ENCODE measurements at places on chromosomes 2 and 18.

GRCh38 chr2:37892436-37893114 is 32.5 kb upstream of the RMDN2 start:
- DNase-seq: no peak

- no peak for DNase-seq
Observed at GRCh38 chr2:3644246-3644525, 13.8 kb upstream of the ALLC start.

DNA sequence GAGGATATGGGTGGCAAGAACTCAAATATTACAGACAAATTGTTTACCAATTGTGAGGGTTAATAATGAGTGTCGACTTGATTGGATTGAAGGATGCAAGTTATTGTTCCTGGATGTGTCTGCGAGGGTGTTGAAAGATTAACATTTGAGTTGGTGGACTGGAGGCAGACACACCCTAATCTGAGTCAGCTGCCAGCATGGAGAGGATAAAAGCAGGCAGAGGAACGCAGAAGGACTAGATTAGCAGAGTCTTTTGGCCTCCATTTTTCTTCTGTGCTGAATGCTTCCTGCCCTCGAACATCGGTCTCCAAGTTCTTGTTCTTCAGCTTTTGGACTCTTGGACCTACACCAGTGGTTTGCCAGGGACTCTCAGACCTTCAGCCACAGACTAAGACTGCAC is 1503.7 kb downstream of the LRP1B start:
- DNase-seq: no peak

DNA sequence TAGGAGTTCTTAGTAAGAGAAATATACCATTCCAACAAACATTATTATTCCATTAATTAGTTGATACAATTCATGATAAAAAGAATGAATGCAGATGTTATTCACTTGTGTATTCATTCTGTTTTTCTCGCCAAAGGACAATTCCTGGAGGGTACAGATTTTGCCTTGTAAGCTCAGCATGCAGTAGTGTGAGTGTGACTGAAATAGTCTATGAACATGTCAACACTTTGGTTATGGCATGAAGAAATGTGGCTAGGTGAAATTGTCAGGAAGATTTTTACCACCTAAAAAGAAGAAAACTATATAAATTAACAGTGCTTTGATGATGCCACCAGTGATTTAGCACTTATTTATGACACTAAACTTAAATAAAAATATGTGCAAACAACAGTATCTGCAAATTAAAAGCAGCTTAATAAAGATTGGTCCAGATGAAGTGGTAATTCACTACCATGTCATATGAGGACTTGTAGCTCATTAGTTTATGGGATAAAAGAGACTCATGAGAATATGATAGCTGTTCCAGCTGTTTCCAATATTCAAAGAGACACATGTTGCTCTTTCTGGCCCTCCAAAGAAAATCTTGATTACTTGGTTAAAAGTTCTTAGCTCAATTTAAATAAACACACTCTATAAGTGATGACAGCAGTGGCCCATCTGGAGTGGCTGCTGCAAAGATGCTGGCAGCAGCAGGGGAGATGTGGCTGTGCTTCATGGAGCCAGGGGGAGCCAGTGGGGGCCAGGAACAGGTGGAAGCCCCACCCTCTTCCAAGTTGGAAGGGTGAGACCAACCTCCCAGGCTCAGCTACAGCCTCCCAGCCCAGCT is 165.0 kb downstream of the CDH19 start:
- no peak for DNase-seq

DNA sequence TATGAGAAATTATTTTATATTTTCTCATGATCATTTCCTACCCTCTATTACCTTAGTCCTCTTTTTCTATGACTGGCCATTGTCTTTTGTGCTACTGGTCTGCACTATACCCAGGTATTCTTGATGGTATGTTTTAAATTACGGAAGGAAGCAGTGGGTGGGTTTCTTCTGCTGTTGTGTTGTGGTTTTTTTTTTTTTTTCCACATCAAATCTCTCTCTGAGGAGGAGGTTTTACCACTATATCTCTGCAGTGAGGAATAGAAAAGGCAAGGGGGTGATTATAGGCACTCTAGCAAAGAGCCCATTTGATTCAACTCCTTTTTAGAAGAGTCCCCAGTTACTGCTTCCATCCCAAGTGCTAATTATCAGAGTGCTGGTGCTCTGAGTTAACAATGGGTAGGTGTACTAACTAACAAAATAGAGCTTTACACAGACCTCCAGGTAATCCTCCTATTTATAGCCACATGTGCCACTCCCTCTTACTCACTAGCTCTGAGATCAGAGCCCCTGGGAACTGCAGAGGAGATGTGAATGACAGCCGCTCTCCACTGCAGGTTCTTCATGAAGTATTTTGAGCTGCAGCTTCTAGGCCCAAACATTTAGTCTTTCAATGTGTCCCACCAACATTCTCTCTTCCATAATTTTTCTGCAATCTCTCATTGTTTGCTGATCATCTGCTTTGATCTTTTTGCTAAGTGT is 301.6 kb upstream of the GULP1 start:
- no peak for DNase-seq

DNA sequence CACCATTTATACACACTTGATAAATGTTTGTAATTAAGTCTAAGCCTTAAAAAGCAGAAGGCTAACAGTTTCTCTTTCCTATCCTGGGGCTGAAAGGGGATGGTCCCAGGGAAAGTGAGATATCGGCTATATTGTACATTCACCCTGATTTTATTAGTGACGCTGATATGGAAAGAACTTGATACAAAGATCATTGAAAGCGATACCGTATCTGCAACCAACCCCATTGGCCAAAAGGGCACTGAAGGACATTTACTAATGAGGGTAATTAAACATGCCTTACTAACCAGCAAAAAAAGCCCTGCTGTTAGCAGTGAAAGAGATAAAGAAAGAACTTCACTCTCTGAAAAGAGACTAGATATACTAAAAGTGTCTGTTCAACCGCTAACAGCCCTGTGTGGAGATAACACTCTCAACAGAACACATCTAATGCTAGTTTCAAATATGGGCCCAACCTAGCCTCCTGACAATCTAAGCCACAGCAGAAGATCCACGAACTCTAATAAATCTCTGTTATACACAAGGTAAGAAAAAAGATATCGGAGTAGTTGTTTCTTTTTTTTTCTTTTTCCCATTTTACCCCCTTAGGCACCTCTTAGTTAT is 200.0 kb downstream of the CDH2 start:
- no peak for DNase-seq

GRCh38 chr2:24429197-24430074 is 61.6 kb upstream of the NCOA1 start:
- DNase-seq: no peak
